SK-N-DZ (cell line): ENCODE measurements at places on chromosomes 5 and 9.

DNA sequence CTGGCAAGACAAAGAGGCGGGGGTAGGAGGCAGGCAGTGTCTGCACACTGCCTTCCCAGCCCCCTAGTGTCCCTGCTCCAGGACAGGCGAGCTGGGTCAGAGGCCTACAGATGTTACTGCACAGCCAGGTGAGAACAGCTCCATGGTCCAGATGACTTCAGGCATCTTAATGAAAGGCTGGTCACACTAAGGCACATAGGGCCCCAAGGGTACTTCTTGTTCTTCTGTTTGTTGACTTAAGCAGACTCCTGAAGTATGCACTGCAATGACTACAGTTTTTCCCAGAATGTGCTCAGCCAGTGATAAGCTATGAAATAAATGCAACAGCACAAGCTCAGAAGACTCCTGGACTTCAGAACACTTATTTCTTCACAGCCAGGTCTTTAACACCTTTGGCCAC, 27.4 kb downstream of the ATPSCKMT start:
- DNase-seq, result no peak

DNA sequence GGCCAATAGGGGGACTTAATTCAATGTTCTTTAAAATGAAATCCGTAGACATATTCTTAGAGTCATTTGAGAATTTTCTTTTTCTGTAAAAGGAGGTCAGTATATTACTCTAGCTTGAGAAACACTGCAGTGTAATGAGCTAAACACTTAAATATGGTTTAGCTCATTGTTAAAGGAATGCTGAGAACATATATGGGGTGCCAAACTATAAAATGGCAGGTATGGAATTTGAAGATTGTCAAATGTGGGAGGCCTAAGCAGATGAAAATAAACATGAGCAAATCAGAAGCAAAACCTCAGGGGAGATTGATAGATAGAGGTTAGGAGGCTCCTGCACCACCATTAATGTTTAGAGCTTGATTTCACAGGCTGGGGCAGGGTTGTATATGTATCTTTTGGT, 57.9 kb downstream of the STX17 start:
- DNase-seq, result no peak

- peak; percentile 42 for DNase-seq
Observed at GRCh38 chr5:133828722-133829121, 139.7 kb downstream of the C5orf15 start.

GRCh38 chr5:149044453-149045088, 18.3 kb downstream of the SH3TC2 start:
- DNase-seq, result no peak

- DNase-seq, result no peak
Observed at GRCh38 chr5:157072508-157072907, 13.6 kb upstream of the HAVCR1 start.

GRCh38 chr9:70791936-70792335, 329.5 kb downstream of the TRPM3 start:
- no peak for DNase-seq

DNA sequence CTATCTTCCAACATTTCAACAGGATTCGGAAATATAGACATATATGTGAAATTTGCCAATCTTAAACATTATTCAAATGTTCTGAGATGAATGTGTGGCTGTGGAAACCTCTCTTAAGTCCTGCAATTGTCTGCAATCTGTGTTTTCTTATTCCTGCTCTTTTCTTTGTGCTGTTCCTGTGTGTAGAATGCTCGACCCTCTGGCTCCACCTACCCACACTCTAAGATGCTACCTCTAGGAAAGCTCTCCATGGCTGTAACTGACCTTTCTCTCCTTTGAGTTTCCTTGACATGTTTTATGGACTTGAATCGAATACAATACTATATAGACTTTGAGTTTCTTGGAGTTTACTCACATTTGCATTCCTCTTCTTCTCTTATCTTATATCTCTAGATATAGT, 120.6 kb upstream of the ASTN2 start:
- no peak for DNase-seq

DNA sequence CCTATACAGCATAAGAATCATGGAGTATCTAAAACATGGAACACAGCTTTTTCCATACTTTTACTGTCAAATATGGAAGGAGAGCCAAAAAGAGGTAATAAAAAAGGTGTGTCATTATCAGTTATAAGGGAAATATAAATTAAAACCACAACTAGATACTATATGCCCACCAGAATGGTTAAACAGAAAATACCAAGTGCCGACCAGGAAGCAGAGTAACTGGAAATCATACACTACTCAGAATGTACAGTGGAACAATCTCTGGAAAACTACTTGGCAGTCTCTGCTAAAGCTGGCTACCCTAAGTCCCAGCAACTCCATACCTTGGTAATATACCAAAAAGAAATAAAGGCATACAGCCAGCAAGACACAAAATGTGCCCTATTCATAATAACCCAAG, 2.4 kb downstream of the PAIP1 start:
- no peak for DNase-seq

GRCh38 chr5:24268482-24269056, 376.2 kb downstream of the CDH10 start:
- DNase-seq, result no peak

DNA sequence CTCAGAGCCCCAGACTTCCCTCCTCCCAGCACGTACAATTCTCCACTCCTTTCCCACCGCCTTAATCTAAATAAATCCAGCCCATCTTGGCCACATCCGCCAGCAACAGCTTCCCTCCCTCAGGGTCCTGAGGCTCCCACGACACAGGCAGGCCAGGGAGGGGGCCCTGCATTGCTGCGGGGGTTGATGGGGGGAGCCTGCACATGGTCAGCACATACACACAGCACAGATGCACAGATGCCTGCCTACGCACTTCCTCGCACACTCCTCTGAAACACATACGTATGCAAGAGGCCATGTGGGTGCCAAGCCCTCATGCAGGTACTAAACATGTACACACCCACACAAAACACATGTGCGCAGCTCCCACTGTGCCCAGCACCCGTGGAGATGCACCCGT, 14.8 kb downstream of the PDGFRB start:
- DNase-seq, result no peak

- no peak for DNase-seq
Observed at GRCh38 chr5:178483620-178484019, 106.6 kb downstream of the COL23A1 start.

- no peak for DNase-seq
Observed at GRCh38 chr9:115261656-115262081, 143.7 kb upstream of the TNC start.
